ENCODE measurements at places on chromosomes 2 and 18. TPM values are rescaled to one million over a fixed set of nuclear protein-coding genes. Genes with fewer than 3 reads are reported as not detected.

- DNase-seq = peak; percentile 54
Observed at GRCh38 chr2:231714639-231715498, 6.5 kb downstream of the PTMA start.

GRCh38 chr2:2812648-2813047 lies 481.6 kb upstream of the MYT1L start:
- DNase-seq = no peak

GRCh38 chr2:119367472-119368099 lies 809 bp downstream of the DBI start:
- no peak for DNase-seq

PAX8 gene
- polyA plus RNA-seq = 12.4 TPM

COLEC12 gene
- 108 TPM for polyA plus RNA-seq

PTCD3 gene
- 140 TPM for polyA plus RNA-seq

LYG2 gene
- 0.61 TPM for polyA plus RNA-seq
